ENCODE measurements at places on chromosomes 12 and 14.

- peak; percentile 53 for DNase-seq
Observed at GRCh38 chr12:110282956-110283817, 2.1 kb downstream of the ATP2A2 start.

DNA sequence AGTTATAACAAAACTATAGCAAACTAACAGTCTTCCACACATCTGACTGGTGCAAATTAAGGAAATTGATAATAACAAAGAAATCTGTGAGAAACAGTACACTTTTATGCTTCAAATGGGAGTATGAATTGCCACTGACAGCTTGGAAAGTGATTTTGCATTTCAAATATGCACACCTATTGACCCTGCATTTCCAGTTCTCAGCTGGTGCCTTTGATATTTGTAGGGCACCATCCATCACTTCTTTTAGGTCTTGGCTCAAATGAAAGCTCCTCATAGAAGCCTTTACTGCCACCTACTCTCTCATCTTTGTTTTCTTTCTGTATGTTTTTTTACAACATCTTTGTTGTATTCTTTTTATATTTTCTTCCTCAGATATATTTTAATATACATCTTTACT, 125.1 kb downstream of the ST8SIA1 start:
- no peak for DNase-seq

DNA sequence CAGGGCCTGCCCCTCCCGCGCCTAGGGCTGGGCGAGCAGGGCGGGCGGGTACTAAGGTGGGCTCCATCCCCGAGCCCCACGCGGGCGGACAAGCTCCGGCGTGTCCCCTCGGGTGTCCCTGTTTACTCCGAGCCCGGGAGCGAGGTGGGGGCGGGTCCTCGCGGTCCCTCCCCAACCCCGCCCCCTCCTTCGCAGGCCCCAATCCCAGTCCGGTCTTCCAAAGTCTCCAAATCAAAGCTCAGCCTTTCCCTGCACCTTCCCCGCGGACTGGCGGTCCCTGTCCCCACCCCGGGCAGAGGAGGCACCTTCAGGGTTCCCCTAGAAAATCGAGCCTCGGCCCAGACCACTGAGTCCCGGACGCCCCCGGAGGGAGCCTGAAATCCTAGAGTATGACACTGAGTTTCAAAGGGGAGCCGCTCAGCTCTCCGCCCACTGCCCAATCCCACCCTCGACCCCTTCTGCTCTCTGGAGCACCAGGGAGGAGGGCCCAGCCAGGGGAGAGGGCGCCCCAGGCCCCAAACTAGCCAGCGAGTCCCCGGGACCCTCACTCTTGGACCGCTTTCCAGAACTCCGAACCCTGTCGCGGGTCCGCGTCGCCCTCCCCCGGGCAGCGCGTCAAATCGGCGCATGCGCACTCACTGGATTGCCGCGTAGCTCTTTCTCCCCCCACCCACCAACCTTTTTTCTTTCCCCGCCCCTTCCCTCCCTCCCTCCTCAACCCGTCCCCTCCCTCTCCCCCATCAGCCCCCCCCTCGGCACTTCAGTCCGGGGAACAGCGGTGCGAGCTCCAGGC, at the start of gene LRP1:
TSS of gene LRP1 (plus strand) at position 758 of the 793 bp plus-strand sequence. CDS start 482 bp downstream, outside the sequence.
- DNase-seq: peak; percentile 93

- DNase-seq: no peak
Observed at GRCh38 chr14:63659726-63660125, 18.1 kb upstream of the WDR89 start.

DNA sequence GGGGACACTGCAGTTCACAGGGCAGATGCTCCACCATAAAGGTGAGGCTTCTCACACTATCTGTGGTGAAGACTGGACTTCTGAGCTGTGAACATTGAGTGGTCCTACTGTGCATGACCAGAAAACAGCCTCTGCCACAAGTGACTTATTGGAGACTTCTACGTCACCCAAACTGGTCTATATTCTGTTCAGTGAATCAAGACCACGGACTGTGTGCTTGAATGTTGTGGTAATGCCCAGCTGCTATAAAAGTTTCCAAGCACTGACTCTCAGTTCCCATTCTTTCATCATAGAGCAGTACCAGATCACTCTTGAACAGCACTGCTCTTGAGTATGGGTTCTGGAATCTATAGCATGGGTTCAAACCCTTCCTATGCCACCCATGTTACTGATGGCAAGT, 4.8 kb upstream of the PLEK2 start:
- DNase-seq: no peak

DNA sequence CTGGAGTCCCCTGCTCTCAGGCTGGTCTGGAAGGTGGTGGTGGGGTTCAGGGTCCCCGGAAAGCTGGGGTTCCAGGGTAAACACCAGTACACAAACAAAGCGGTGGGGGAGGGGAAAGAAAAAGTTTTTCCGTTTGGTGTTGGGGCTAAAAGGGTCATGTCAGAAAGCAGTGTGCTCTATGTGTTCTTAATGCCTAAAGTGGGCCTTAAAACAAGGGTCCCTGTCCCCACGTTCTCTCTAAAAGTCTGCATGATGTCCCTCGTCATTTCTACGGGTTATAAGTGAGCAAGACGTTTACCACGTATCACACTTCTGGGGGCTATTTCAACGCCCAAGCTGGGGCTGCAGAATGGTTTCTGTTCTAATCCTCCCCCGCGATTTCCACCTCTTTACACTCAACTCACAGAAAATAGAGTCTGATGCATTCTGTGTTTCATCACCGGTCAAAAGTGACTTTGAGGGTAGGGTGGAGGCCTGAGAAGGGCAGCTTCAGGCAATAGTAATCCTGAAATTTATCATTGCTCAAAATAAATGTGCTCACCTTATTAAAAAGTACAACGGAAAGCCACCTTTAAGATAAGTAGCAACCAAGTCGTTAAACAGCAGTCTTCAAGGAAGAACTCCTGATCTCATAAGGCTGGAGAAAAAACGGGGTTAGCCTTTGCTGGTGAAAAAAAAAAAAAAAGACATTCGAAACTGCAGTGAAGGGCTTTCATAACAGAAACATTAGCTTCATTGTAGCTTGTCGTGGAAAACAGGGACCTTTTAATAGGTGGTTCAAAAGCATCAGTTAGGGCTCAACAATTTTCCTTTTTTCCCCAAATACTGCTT, 63.9 kb upstream of the PTGR2 start:
- DNase-seq: no peak

DNA sequence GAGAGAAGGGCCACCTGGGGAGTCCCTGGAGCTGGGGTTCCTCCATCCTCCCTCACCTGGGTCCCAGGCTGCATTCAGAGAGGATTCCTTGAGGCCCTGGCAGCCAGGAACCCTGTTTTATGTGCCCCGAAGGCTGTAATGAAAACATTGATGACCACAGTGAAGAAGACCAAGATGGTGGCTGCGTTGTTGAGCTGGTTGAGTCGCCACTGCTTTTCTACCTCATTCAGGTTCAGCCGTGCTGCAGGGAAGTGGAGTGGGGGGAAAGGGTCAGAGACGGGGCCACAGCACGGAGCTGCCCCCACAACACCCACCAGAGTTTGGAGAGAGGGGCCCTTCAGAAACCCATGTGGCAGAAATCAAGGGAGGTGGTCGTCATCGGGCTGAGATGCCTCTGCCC, 98.1 kb downstream of the NINJ2 start:
- DNase-seq: no peak

DNA sequence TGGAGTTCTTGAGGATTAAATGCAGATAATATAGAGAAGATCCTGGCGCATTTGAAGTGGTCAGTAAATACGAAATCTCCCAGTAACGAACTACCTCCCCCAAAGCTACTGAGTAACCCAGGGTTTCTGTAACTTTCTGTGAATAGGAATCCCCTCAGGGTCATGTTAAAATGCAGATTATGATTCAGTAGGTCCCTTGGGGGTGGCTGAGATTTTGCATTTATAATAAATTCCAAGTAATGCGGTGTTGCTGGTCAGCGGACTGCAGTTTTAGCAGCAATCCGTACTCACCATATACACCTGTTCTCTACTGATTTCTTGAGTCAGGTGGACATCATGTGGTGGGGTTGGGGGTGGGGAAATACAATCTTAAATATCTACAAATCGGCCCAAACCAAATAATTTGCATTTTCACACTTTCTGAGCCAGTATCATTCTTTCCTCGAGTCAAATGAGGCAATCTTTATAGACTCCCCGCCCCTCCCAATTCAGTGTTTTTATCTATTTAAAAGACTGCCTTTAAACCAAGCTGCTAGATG, 868 bp downstream of the SPATA7 start:
- DNase-seq: no peak

DNA sequence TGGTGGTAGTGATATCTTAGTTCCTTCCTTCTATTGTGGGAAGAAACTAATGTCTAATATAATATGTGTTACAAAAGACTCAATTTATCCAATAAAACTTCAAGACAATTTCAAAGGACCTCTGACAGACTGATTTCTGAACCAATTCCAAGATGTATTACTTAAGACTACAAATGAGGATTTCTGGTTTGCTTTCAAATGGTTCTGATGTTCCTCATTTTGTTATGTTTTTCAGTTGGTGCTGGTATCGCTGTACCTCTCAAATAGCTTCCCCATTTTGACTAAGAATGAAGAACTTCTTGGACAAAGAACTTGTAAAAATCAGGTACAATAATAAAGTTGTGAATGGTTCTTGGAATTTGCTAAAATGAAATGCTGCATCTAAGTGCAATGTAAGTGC, 19.4 kb upstream of the MBIP start:
- DNase-seq: no peak

DNA sequence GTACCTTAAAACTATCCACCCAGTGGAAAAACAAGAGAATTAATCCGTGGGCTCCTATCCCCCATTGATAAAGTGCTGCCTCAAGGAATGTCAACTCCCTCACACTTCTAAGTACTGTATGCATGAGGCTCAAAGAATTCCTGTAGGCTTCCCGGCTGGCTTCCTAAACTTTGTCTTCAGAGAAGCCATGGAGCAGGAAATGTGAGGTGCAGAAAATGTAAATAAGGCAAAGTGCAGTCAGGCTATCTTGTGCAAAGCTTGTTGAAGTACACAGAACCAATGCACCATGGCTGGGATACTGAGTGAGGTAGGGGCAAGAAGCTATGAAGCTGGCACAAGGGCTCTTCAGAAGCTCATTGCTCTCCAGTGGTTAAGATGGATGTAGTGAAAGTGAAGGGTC, 611.0 kb downstream of the FSCB start:
- DNase-seq: no peak

DNA sequence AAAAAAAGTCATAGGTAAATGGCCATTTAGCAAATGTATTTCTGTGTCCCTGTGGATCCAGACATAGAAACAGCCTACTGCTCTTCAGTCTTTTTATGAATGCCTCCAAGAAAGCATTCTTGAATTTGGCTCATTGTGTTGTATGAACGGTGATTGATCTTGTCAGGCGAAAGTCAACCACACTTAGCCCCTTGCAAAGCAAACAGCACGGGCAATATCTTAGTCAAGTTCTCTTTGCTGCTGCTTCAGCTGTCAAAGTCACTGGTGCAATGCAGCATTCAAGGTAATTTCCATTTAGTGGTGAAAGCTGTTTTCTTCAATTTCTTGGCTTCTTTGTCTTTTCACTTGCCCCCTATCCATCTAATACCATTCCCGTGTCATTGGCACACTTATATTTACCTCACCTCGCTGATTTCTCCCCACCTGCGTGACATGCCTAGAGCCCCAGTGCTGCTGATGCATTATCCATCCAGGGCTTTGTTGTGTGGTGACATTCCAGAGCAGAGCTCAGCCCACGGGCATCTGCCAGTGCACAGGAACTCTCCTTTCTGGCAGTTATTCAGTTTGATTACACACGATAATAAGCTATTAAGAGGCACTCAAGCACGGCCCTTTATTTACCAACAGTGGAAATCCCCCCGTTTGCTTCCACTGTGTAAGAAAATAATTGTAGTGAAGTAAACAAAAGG, 362.3 kb upstream of the NOVA1 start:
- DNase-seq: no peak

DNA sequence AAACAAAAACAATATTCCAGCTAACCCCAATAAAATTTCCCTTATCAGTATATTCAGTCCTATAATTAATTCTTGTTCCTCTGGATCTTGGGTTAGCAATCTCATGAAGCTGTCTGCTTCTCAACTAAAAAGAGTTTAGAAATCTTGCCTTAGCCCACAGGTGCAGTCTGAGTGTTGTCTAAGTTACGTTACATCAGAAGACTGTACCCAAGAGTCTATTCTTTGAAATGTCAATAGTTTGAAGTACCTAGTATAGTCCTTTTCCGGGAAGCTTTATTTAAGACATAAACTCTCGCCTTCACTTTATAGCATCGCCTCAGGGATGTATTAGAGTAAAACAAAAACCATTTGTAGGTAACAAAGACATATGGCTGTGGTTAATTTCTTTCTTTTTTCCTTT, 465.1 kb downstream of the FUT8 start:
- DNase-seq: no peak

DNA sequence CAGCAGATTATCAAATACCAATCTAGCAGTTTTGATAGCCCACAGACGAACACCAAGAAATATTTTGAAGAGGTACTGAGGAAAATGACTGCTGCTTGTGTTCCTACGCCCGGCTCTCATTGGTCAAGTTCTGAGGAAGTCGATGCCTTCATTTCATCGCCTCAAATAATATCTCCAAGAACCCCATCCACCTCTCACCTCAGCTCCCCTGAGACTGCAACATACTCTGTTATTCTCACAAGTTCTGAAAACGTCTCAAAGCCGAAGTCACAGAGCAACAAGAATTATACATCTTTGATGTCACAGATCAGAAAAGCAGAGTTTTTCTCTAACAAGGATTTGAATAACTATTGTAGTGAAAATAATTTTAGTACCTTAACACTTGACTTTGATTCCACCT, 55.5 kb upstream of the BCAT1 start:
- DNase-seq: no peak

Measured in AG10803 (cell line).